ENCODE measurements at places on chromosomes 13 and 19.

GRCh38 chr19:50505856-50506611 lies 5.0 kb downstream of the JOSD2 start:
- DNase-seq: no peak

- peak; percentile 78 for DNase-seq
Observed at GRCh38 chr13:103140001-103140671, 73.9 kb upstream of the SLC10A2 start.

DNA sequence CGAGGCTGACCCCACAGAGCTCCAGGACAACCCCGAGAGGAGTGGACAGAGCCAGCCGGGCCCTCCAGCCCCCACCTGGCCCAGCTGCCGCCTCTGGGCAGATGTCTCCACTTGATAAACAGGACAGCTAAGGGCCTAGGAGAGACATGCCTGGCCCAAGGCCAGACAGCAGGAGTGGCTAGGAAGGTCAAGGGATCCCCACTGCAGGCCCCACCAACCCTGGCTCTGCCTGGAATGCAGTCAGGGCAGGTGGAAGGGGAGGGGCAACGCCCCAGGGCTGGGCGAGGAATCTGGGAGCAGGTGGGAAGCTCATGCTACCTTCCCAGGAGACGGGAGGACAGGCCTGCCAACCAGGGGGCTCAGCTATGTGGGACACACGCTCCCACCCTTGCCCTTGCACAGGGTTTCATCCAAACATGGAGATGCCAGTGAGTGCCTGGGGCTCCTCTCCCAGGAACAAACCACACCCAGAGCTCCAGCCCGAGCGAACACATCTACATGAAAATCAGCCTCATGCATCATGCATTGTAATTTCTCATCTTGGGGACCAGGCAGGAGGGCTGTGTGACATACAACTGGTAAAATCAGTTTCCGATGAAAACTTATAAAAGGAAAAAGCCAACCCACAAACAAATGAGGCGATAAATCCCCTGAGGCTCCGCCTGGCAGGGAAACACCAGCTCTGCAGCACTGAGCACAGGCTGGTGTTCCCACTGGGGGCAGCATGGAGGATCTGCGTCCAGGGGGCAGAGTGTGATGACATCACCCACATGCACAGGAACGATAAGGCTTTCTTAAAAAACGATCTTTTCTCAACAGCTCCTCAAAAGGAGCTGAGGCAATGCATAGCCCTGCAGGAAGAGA lies 25.0 kb downstream of the SH3GL1 start:
- DNase-seq: peak; percentile 87

DNA sequence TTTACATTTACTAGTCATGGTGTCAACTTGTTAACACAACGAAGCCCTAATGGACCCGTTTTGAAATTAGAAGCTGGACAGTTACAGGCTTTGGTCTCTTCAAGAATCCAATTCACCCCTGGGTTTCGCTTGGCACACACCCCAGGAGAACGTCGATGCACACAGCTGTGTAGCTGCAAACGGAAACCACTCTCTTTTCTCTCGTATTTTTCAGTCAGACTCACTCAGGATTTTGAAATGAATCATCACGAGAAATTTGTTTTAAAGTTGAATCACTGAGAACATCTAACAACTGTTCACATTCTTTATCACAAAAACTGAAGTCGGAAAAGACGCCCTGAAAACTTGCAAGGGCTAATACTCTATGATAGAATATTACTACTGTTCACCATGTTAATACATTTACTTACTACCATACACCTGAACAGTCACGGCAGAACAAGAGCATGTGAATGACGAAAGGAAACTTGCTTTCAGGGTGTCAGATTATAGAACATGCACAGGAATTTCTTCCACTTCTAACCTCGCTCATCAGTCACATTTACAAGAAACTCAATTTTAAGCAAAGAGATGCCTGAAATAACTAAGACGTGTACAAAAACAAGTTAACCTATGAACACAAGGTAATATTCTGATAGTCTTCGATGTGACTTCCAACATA lies 4.7 kb downstream of the PNMA8A start:
- peak; percentile 86 for DNase-seq

DNA sequence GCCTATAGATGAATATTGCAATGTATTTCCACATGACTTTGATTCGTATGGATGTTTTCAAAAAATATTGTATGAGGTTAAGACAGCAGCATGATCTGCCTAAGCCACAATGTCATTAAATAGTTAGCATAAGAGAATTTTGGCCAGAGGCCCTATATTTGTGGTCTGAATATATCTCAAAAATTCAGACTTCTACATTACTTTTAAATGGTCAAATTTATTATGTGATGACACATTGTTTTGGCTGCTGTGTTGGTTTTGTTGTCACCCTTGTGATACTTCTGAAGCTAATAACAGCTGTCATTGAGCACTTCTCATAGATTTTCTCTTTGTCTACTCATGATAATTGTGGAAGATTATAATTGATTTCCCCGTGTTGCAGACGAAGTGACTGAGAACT lies 288.2 kb downstream of the MYO16 start:
- DNase-seq: no peak

DNA sequence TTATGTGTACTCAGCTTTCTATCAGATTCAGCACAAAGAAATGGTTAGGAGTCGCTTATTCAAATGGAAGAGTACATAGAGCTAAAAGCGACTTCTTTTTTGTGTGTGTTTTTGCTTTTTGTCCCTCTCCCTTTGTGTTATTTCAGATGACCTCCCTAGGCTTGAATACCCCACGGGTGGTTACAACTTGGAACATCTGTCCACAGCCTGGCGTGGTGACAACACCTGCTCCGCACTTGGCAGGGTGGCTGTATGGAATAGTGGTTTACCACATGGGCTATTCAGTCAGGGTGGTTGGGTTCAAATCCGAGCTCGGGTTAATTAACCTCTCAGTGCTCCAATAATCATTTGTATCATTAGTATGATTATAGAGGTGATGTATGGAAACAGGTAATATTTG lies 151.6 kb upstream of the FREM2 start:
- DNase-seq: no peak

- DNase-seq: no peak
Observed at GRCh38 chr19:7932276-7932929, 6.5 kb upstream of the CTXN1 start.

DNA sequence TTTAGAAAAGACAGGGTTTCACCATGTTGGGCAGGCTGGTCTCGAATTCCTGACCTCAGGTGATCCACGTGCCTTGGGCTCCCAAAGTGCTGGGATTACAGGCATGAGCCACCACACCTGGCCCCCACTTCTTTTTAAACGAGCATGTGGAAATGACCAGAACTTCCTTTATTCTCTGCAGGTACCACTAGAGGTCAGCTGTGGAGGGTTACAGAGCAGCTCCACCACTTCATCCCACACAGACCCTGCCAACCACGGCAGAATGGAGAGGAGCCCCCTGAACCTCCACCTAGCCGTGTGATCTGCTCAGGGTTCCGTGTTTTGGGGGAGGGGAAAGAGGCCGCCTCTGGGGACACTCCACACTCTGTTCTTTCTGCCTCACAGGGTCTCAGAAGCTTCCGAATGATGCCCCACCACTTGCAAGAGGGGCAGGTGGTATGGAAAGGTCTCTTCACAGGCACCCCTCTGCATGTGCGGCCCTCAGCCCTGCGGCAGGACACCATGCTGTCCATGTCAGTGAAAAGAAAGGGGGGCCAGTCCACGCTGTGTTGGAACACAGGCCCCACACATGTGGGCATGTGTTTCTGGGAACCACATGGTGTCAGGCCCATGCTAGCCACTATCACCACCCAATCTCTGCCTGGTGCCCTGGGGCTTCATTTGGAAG lies 465.0 kb downstream of the TSHZ3 start:
- no peak for DNase-seq

DNA sequence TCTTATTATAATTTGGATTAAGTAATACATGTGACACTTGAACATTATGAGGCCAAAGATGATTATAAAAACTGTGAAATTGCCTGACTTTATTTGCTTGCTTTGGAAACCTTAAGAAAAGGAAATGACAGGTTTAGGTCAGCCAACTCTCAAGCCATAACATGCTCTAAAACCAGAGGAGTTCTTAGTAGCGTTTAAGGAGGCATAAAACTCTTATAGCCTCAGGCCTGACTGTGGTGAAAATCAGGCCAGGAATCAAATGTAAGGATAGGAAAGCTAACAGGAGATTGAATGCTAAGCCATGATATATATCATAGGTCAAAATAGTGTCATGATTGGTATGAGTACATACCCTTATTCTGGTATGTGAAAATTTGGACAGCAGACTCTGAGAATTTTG lies 1142.4 kb upstream of the MIR17HG start:
- DNase-seq: no peak

- DNase-seq: peak; percentile 66
Observed at GRCh38 chr19:39014037-39014436, 18.3 kb downstream of the FBXO27 start.

DNA sequence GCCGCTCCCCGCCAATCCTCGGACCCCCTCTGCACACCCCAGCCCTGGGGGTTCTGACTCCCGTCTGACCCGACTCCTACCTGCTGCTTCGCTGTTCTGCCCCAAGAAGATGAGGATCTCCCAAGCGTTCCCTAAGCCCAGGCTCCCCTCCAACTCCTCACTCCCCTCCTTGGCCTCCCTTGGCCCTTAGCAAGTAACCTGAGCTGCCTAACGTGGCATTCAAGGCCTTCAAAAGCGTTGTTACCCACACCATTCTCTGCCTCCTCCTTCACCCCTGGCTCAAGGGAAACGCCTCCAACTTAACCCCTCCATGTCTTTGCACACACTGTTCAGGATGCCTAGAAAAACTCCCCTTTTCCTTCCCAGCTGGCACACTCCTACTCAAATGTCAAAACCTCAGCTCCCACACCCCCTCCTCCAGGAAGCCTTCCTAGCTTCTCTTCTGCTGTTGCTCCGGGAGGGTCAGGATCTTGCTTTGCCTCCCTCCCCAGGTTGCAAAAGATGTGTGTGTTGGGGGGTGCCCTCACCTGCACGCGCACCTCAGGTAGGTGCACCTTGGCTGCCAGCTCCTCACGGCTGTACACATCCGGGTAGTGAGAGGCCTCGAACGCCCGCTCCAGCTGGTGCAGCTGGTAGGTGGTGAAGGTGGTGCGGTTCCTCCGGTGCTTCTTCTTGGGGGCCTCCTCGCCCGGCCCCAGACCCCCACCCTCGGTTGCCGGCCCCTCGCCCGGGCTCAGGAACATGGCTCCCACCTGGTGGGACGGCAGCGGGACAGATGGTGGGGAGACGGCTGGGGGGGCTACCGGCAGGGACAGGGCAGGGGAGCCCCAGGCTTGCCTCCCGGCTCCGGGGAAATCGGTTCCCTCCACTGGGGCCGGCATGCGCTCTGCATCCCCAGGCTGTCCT lies 775 bp downstream of the RAX2 start:
- no peak for DNase-seq

GRCh38 chr13:94494026-94494425 lies 14.5 kb upstream of the DCT start:
- no peak for DNase-seq

DNA sequence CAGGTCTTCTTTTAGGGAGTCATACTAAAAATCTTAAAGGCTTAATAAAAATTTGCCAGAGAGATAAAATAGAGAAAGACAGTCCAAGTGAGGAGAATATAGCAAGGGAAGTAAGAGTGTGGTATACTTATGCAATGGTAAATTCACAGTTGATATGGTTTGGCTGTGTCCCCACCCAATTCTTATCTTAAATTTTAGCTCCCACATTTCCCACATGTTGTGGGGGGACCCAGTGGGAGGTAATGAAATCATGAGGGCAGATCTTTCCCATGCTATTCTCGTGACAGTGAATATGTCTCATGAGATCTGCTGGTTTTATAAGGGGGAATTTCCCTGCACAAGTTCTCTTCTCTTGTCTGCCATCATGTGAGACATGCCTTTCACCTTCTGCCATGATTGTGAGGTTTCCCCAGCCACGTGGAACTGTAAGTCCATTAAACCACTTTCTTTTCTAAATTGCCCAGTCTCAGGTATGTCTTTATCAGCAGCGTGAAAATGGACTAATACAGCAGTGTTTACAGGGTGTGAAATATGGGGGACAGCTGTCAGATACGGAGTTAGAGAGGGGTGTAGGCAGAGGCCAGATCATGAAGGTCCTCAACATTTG lies 115.4 kb downstream of the UGGT2 start:
- DNase-seq: no peak

All from GM12865 (cell line).